Endodermal cell (in vitro differentiated cells): ENCODE measurements at places on chromosomes 13 and 19. TPM values are rescaled to one million over a fixed set of nuclear protein-coding genes. Genes with fewer than 3 reads are reported as not detected.

GRCh38 chr13:23081901-23082300, 98.9 kb upstream of the SGCG start:
- no peak for DNase-seq

GRCh38 chr13:33285420-33286124, at the start of gene STARD13:
TSS of gene STARD13 (minus strand) at chr13:33285755. CDS start at chr13:33285638, 117 bp downstream.
- DNase-seq, result peak; percentile 98

SIGLEC7 gene
- not detected in 2 replicates for total RNA-seq

- DNase-seq, result no peak
Observed at GRCh38 chr13:79282976-79283375, 123.1 kb downstream of the RBM26 start.

CD70 gene
- total RNA-seq, result 1.8 to 10.2 TPM (median 3.9 TPM) in 3 replicates

DNA sequence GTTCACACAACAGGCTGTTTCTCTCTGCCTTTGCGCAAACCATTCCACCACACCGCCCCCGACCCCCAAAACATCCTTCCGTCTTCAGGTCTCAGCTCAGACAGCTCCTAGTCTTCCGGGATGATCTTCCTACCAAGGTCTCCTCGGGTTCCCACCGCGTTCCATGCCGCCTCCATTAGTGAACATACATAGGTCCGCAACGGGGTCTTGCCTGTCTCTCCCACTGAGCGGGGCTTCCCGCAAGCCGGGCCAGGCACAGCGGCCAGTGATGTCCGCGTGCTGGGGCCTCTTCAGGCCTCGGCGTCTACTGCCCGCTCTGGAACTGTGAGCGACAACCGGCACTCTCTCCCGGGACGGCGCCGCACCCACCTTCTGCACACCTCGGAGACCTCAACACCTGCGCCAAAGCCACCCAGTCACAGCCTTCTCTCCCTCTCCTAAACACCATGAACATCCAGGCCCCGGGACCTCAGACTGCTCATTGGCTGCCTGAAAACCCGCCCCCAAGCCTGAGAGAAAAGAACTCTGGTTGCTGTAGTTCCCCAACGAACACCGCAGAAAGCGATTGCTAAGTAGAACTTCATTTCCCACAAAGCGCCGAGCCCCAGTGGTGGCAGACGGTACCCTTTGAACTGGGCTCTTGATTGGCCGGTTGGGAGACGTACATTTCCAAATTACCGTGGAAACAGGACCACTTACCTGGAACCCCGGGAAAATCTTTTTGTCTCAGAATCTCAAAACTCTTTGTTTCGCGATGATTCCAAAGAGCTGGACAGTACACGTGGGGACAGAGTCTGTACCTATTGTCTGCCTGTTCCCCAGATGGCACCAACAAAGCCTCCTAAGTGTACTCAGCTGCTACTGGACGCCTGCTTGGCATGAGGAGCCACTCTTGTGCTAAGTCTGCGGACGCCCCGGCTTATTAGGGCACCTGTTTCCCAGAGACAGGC, 9.5 kb downstream of the DYRK1B start:
- DNase-seq, result peak; percentile 97

SNRNP70 gene
- total RNA-seq, result 257 and 284 TPM in 2 replicates

DNA sequence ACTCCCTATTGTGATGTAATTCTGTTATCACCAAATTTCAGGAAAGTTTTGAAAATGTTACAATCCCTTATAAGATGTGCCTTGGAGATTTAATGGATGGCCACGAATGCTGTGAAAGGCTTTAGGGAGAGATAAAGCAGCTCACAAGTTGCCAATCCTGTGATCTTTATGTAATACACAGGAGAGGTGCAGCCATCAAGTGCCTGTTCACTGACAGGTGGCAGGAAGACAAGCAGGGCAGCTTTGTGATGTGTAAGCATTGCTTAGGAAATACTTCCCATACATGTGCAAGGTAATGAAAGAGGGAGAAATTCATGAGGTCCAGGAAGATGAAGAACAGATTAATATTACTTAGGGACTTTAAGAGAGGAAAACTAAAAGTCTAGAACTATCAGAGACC, 628.8 kb downstream of the SLITRK6 start:
- DNase-seq, result peak; percentile 39

GRCh38 chr13:75312884-75313520, 169.0 kb downstream of the TBC1D4 start:
- DNase-seq, result no peak

SYT3 gene
- total RNA-seq, result 1.2 to 2.8 TPM (median 1.7 TPM) in 3 replicates

GRCh38 chr13:36918246-36919131, 1.5 kb downstream of the SMAD9 start:
- DNase-seq, result no peak

GRCh38 chr19:17090583-17090982, 15.0 kb downstream of the MYO9B start:
- DNase-seq, result no peak

- peak; percentile 79 for DNase-seq
Observed at GRCh38 chr13:35826626-35827254, 304.4 kb downstream of the DCLK1 start.

DNA sequence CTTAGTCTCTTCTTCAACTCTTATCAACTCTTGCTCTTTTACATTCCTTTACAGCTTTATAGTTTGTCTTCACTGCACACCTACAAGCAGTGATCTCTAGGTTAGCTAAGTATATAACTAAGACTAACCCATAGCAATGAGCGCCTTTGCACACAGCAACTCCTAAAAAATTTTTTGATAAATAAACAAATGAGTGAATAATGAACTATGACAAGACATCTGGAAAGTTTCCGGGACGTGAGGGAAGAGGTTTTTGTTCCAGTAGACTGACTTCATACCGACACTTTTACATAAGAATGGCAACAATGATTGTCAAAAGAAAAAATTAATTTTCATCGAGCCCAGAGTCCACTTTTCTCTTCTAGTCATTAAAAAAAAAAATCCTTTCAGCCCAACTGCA, 98.3 kb downstream of the ELF1 start:
- no peak for DNase-seq

SULT2B1 gene
- 2.4 to 4.1 TPM (median 2.7 TPM) in 3 replicates for total RNA-seq

DNA sequence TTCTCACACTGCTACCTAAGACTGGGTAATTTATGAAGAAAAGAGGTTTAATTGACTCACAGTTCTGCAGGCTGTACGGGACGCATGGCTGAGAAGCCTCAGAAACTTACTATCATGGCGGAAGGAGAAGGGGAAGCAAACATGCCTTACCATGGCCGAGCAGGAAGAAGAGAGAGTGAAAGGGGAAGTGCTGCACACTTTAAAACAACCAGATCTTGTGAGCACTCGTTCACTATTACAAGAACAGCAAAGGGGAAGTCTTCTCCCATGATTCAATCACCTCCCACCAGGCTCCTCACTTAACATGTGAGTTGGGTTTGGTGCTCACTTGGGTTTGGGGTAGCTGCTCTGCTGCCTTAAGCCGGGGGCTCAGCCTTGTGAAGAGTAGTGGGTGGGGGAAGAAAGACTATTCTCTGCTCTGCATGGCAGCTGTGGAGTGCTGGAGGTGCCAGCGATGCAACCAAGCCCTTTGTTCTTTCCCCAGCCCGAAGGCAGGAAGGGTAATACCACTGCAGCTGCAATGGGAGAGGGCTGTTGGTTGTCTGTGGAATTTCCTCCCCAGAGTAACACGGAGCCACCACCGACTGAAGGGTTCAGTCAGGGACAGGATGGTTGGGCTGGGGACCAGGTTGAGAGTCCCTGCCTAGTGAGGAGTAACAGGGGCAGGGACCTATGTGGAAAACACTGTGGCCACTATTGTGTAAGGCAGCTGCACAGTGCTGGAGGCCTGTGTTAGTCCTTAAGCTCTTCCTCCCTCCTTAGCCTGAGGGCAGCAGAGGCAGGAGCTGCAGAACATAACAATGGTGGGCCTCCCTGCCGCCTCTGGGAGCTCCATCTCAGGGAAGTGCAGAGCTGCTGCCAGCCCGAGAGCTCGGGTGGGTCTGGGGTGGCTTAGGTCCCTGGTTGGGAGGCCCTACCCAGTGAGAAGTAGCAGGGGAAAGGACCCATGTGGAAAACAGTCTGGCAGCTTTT, 1262.5 kb downstream of the EFNB2 start:
- no peak for DNase-seq

- DNase-seq, result no peak
Observed at GRCh38 chr19:7159105-7159933, 89.8 kb downstream of the ZNF557 start.

DNA sequence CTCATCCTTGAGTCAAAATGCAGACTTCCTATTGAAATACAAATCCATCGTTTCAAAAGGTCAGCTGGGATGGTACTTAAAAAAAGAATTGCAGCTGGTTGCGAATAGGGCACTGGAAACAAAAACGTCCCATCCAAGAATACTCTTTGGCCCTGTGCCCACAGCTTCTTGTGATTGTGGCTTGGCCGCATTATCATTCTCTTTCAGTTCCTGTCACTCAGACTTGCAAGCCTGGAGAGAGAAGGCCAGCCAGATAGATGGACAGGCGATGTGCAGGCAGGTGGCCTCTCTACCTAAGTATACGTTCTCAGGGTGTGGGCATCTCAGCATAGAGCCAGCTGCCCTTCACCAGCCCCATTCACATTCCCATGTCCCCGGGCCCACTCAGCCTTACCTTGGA, 208.5 kb upstream of the ZNF536 start:
- no peak for DNase-seq

DNA sequence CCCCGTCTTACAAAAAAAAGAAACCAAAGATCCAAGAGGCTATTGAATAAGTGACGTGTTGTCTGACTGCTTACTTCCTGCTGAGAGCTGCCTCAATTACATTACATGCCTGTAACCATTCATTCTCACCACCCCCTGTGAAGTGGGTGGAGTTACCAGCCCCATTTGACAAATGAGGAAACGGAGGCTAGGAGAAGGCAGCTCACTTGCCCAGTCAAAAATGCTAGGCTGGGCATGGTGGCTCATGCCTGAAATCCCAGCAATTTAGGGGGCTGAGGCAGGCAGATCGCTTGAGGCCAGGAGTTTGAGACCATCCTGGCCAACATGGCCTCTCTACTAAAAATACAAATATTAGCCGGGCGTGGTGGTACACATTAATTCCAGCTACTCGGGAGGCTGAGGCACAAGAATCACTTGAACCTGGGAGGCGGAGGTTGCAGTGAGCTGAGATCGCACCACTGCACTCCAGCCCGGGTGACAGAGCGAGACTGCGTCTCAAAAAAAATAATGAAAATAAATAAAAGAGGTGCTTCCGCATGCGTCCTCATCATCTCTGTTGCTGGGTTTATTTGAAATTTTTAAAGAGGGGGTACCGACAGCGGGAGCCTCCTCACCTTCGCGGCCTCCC, 499 bp downstream of the LSM7 start:
- DNase-seq, result peak; percentile 90

ZNF543 gene
- 6.2 and 6.8 TPM in 2 replicates for total RNA-seq

MBD3L3 gene
- total RNA-seq, result not detected in 2 replicates

RXFP2 gene
- not detected in 3 replicates for total RNA-seq

DNA sequence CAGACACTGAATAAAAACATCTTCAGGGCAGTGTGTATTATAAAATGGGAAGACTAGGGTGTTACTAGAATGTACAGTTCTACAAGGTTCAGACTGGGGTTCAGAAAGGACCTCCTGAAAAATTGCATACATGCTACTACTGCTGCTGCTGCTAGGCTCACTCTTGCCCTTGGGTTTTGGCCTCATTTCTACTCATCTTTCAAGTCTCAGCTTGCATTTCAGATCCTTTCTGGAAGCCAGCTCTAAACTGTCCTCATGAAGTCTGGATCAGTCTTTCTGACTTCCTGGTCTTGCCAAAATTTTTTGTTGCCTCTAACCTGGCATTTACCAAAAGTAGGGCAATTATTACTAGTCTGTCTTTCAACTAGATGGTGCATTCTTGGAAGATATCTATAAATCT, 393.3 kb downstream of the DIAPH3 start:
- no peak for DNase-seq

DNA sequence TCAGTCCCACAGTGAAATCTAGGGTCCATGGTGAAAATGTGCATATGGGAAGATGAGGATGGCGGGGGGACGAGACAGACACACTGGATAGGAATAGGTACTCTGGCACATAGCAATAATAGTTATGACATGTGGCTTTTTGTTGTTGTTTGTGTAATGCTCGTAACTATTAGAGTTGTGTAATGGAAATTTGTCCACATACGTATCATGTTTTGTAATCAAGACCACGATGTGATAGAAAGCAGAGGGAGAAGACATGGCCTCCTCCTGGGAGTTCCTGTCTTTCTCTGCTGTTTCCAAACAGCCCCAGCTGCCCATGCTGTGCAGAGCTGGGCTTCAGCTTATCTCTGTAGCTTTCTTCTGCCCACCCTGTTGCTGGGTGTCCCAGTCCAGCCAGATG, 185.3 kb upstream of the TMTC4 start:
- no peak for DNase-seq

QPCTL gene
- total RNA-seq, result 15.9 to 19.4 TPM (median 16.2 TPM) in 3 replicates

DNA sequence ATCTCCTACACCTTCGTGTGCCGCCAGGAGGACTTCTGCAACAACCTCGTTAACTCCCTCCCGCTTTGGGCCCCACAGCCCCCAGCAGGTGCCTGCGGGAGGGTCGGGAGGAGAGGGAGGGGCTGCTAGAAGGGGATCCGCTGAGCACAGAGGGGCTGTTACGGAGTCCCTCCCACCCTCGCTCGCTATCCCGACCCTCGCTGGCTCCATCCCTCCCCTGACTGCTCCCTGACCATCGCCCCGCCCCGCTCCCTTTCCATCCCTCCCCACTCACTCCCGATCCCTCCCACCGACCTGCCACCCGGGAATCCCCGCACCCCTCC, 780 bp downstream of the CD177 start:
- DNase-seq, result peak; percentile 87

- no peak for DNase-seq
Observed at GRCh38 chr19:18113827-18114226, 16.2 kb downstream of the MAST3 start.

DNA sequence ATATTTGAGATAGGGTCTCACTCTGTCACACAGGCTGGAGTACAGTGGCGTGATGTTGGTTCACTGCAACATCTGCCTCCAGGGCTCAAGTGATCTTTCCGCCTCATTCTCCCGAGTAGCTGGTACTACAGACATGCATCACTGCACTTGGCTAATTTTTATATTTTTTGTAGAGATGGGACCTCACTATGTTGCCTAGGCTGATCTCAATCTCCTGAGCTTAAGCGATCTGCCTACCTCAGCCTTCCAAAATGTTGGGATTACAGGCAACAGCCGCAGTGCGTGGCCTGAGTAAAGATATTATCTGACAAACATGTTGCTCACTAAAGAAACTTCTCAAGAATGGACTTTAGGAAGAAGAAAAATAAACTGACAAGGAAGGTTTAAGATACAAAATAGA, 125.4 kb upstream of the ABCC4 start:
- no peak for DNase-seq

PRRG2 gene
- total RNA-seq, result 4.6 to 6.9 TPM (median 4.8 TPM) in 3 replicates

DNA sequence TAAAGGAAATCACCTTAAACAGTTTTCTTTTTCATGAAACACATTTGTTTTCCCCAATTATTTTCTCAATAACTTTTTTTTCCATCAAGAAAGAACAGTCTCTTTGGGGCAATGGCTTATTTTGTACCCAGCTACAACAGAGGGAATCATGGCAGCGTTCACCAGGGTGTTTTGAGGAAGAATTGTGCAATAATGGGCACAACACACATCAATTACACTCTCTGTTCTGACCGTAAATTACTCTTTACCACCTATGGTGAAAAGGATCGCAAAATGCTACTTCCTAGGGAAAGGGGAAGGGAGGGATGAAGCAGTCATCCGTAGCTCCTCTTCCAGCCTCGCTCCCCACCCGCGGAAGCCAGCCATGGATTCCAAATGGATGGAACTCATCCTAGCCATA, 38.6 kb downstream of the TMTC4 start:
- no peak for DNase-seq

- no peak for DNase-seq
Observed at GRCh38 chr19:2270157-2270422, 11.9 kb downstream of the PEAK3 start.
